ENCODE measurements at places on chromosomes 13 and 19.
A peak's percentile ranks its signal among the peaks of the same experiment; 100 is the strongest.

DNA sequence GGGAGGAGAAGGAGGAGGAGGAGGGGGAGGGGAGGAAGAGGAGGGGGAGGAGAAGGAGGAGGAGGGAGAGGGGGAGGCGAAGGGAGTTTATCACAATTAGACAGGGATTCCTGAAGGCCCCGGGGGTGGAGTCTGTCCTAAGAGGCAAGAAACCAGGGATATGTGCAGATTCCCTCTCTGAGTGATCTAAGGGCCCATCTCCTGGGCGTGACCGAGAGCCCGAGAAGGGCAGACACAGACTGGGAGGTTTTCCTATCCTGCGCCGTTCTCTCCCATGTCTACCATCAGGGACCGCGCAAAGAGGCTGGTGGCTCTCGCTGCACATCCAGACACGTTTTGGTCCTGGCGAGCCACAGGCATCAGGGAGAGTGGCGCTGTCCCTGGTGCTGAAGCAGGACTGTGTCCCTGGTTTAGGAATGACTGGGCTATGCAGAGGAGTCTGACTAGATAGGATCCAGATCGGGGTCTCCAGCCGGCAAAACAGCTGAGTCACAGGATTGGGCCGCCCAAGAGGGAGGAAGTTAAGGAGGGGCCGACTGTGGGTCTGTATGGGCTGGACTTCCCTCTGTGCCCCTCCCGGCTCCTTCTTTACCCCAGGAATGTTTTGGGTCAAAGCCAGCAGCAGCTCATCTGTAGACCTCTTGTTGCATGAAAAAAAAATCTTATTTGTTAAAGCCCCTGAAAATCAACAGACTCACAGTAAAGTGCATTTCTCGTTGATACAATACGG lies 17.9 kb upstream of the ZNF175 start:
- DNase-seq, result peak; percentile 46

GRCh38 chr13:43424412-43424811 lies 362.4 kb downstream of the ENOX1 start:
- DNase-seq, result no peak

- no peak for DNase-seq
These were observed 25.6 kb downstream of the MAST3 start for GRCh38 chr19:18122860-18123795.

DNA sequence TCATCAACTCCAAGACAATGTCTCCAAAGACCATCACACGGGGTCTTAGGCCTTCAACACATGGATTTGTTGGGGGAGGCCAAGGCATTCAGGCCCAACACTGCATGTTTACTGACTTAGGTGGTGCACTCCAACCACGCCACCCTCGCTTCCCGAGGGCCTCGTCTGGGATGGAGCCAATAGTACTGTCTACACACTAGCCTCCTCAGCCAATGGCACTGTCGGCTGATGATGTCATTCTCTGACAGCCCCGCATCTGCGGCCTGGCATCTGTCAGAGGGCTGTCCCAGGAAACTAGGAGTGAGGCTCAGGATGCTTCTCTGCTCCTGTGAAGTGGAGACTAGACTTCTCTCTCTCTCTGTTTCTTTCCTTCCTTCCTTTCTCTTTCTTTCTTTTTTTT lies 96.6 kb downstream of the TEX26 start:
- no peak for DNase-seq

DNA sequence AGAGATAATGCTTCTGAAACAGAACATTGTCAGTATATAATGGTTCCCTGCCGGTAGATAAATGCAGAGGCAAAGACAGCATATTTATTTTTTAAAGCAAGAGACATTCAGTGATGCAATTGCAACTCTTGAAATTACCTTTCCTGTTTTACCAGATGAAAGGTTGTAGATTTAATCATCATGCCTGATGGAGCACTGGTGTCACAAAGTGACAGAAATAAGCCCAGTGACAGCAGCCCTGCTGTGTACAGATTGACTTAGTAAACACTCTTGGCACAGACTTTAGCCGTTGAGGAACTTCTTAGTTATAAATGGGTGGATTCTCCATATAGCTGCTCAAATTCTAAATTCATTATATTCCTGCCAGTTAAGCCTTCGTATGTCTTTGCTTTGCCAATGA lies 172.5 kb downstream of the ITGBL1 start:
- DNase-seq, result no peak

GRCh38 chr19:41528106-41528505 lies 47.9 kb upstream of the CEACAM21 start:
- no peak for DNase-seq

DNA sequence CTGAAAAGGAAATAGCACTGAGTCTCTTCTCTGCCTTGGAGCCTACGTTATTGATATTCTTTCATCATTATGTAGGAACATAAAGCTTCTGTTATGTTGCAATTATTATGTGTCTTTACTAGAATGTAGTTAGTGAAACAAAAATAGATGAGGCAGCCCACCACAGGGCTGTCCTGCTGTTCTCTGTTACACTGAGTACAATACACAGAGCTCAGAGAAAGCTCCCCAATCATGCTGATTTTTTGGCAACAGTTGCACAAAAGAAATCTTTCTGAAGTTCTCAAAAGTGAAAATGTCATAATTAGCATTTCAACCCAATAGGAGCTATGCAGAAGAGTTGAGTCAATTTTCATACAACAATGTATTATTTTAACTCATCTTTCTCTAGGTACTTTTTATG lies 119.5 kb downstream of the EFNB2 start:
- DNase-seq, result no peak

DNA sequence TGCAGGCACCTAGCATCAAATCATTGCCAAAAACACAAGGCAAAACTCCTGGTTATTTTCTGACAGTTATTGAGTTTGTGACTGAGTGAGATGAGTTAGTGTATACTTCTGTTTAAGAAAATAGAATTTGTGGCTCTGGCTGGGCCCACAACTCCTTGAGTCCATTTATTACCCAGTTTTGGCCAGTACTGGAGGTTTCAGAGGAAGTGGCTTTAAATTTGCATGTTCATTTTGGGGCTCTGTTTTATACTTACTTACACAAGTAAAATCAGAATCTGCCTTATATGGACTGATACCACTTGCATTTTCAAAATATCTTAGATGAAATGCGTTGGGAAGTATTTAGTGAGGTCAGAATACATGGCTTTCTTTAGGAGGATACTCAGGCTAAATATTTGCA lies 29.0 kb downstream of the TNFSF11 start:
- peak; percentile 32 for DNase-seq

DNA sequence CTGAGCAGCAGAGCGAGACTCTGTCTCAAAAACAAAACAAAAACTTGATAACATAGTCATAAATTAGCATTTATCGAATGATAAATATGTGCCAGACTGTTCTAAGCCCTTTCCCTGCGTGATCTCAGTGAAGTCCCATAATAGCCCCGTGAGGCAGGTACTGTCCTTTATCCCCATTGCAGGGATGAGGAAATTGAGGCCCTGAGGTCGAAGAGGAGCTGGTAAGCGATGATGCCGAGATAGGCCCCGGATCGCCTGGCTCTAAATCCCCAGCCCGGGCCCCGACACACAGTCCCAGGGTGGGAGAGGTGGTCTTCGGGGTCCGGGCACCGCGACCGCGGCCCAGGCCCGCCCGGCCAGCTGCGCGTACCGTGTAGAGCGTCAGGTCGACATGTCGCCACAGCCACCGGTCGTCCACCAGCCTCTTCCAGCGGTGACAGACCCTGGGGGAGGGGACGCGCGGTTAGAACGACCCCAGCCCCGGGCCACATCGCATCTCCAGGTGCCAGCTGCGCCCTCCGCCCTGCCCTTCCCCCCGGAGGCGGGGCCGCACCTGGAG lies 625 bp downstream of the FBXL12 start:
- no peak for DNase-seq

GRCh38 chr13:20497006-20497775 lies 28.5 kb downstream of the CRYL1 start:
- DNase-seq, result no peak

GRCh38 chr19:39342647-39343305 lies 555 bp downstream of the SAMD4B start:
- DNase-seq, result no peak

- DNase-seq, result no peak
These were observed 11.2 kb downstream of the FEM1A start for GRCh38 chr19:4802711-4803110.

DNA sequence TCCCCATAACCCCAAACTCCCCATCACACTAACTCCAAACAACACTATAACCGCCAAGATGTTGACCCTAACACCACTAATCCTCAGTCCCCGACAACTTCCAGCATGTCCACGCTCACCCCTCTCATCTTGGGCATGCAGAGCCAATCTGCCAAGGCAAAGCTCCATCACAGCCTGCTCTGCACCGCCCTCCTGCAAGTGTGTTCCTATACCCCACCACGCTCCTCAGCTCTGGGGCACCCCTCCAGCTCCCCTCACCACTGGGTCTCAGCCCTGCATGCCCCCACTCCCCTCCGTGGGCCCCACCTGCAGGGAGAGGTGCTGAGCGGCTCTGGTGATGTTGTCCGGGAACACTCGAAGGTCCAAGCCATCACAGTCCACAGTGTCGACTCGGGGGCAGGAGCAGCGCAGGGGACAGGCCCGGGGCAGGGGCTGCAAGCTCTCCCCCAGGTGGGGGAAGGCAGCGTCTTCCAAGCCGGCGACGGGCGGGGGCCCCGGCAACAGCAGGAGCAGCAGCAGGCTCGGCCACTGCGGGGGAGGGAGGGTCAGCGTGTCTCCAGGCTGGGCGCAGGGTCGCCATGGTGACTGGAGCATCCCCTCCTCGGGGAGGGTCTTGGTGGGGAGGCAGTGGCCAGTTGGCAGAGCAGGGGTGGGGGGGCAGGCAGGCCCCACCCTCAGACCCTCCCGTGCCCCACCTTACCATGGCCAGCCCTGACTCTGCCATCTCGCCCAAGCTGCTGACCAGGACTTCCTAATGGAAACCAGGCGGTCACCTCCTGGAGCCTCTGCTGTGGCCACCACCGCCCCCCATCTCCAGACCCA lies 527 bp downstream of the PODNL1 start:
- no peak for DNase-seq

DNA sequence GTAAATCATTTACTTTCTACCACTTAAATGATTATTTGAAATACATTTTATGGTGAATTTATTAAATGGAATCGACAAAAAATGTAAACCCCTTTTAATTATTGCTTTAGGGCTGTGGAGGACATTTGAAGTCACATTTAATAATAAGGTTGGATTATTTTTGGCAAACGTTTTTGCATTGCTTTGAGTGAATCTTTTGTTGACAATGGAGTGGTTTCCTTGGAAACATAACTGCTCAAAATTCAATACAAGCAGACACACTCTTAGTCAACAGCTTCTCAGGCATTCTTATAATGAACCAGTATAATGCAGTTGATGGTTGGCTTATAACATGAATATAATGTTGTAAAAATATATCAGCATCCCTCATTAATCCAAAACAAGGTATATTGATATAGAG lies 104.7 kb downstream of the DCLK1 start:
- DNase-seq, result no peak

DNA sequence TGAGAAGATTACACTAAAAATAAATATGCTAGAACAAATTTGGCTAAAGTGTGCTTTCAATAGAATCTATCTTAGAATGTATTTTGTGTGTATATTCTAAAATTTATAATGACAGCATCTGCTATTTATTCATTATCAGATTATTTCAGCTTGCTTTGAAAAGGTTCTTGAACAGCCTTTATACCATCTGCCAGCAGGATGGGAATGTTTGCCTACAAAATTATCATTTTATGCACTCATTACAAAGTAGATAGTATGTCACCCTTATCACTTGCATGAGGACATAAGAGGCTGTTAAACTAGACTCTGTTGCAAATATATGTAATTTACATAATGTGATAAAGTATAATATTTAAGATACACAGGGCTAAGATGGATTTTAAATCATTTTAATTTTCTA lies 1286.9 kb upstream of the PCDH20 start:
- no peak for DNase-seq

- DNase-seq, result no peak
These were observed 827.6 kb downstream of the DACH1 start for GRCh38 chr13:71039440-71039839.

- DNase-seq, result no peak
These were observed 36.6 kb upstream of the POMP start for GRCh38 chr13:28622286-28622685.

GRCh38 chr19:10686193-10686592 lies 15.0 kb upstream of the QTRT1 start:
- DNase-seq, result no peak

DNA sequence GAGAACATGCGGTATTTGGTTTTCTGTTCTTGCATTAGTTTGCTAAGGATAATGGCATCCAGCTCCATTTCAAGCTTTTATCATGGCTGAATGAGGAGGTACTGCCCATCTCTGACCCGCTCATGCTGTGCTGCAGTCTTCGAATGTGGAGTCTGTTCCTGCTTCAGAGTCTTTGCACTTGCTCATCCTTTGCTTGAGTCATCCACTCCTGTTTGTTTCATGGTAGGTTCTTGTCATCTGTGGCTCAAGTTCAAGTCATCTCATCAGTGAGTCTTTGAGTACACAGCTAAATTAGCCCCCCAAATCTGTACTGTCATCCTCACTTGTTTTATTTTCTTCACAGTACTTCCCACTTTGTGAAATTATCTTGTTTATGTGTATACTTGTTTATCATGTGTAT lies 5.4 kb downstream of the UCHL3 start:
- no peak for DNase-seq

DNA sequence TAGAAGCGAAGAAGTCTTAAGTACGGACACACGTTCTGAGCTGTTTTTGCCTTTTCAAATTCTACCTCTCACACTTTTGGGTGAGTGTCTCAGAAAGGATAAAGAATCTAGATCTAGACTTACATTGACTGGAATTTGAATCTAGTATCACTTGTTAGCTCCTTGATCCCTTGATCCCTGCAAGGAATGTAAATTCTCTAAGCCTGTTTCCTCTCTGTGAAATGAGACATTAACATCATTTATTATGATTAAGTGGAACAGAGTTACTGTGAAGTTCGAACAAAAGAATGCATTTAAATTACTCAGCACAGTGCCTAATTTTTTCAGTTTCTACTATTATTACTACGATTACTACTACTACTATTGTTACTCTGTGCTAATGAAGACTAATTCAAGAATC lies 86.6 kb upstream of the POSTN start:
- DNase-seq, result no peak

GRCh38 chr13:79830426-79830825 lies 349.5 kb downstream of the NDFIP2 start:
- no peak for DNase-seq

- no peak for DNase-seq
These were observed 113.6 kb downstream of the HS6ST3 start for GRCh38 chr13:96203471-96203870.
